Breast epithelium (tissue), 4 donors: ENCODE measurements at places on chromosomes 1 and 21. TPM values are rescaled to one million over a fixed set of nuclear protein-coding genes. Genes with fewer than 3 reads are reported as not detected.

CNR2 gene
- total RNA-seq: not detected

CLCA1 gene
- not detected for total RNA-seq

EXOSC10 gene
- total RNA-seq: 97.6 TPM

FCGR3A gene
- 8.6 TPM for total RNA-seq

RPF1 gene
- total RNA-seq: 33.6 TPM

LMNA gene
- total RNA-seq: 367 TPM

OR6K3 gene
- total RNA-seq: not detected

DYRK3 gene
- total RNA-seq: 7.8 TPM

CASZ1 gene
- 1.1 TPM for total RNA-seq

DENND4B gene
- 34.1 TPM for total RNA-seq

C1orf94 gene
- total RNA-seq: not detected

IRF6 gene
- 1.9 TPM for total RNA-seq

CSMD2 gene
- 2.6 TPM for total RNA-seq

NEK2 gene
- 1.8 TPM for total RNA-seq

TNFRSF8 gene
- 1.6 TPM for total RNA-seq

TOMM20 gene
- total RNA-seq: 153 TPM

NID1 gene
- 288 TPM for total RNA-seq

STYXL2 gene
- total RNA-seq: not detected

S100A13 gene
- 163 TPM for total RNA-seq

LRRIQ3 gene
- 1.8 TPM for total RNA-seq
